ENCODE measurements at places on chromosomes 4 and X. TPM values are rescaled to one million over a fixed set of nuclear protein-coding genes. Genes with fewer than 3 reads are reported as not detected.
A peak's percentile ranks its signal among the peaks of the same experiment; 100 is the strongest.

DNA sequence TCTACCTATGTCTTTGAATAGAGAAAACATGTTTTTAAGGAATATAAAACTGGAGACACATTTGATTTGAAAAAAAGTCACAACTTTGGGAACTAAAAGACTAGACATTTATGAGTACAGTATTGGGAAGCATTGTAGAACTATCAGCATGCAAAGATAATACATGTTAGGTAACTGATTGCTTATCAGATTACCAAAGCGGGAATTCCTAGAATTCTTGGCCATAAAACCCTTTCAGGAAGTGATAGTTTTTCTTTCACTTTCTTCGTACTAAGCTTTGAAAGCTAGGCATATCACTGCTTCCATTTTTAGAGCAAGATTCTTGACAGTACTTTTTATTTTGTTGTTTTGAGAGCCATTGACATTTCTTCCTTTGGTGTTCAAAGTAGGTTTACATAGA is 646.6 kb upstream of the PITX2 start:
- no peak for ATAC-seq

- no peak for ATAC-seq
Measured at GRCh38 chr4:2470791-2471190, 1.9 kb downstream of the RNF4 start.

GRCh38 chrX:144946666-144947065 is 300.6 kb upstream of the SPANXN1 start:
- no peak for ATAC-seq

DNA sequence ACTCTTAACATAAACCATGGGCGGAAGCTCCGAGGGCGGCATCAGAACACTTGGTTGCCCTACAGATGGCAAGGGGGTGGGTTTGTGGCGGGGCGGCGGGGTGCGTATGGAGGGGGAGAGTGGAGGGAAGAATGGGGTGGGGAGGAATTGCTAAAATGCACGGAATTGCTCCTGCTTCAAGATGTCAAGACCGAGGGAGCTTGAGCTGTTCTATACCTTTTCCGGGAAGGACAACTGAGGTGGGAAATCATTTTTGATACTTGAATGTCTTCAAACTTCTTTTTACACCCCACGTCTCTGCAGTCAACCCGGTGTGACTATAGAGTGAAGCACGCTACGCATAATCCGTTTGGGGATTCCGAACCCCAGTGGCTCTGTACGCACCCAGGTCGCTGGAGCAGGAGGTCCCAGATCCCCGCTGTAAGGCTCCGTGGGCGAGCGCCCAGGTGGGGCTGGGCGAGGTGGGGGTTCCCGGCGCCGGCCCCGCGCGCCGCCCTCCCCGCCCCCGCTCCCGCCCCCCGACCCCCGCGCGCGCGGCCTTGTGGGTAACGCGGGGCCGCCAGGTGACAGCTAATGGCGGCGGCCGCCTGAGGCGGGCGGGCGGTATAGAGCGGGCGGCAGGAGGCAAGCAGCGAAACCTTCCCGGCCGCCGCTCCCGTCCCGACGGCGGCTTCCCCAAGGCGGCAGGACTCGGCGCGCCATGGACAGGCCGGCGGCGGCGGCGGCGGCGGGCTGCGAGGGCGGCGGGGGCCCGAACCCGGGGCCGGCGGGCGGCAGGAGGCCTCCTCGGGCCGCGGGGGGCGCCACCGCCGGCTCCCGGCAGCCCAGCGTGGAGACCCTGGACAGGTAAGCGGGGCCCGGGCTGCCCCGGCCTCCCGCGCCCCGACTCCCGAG is at the start of gene MTMR1:
MTMR1 (plus strand) TSS at position 566 of the 894 bp plus-strand sequence; CDS start at position 701, 135 bp downstream.
- peak; percentile 73 for ATAC-seq

DNA sequence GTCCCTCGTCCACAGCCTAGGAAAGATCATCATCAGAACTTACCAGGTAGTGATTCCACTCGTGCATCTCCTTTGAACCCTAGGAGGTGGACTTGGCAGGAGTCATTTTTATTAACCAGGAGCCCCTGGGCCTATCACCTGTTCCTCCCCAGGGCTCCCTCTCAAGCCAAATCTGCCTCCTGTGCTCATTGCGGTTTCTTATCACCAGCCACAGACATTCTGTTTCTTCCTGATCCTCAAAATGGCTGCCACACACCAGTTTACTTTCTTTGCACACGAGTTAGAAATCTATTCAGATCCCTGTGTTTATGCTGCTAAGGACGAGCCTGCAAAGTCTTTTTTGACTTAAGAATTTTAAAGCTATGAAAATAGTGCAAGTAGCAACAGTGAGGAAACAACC is 354.5 kb upstream of the BOD1L1 start:
- ATAC-seq = no peak

GRCh38 chr4:145252190-145252589 is 71.8 kb upstream of the OTUD4 start:
- no peak for ATAC-seq

ZRSR2 gene
- total RNA-seq = 8.3 TPM
